ENCODE measurements at places on chromosomes 12 and 14. TPM values are rescaled to one million over a fixed set of nuclear protein-coding genes. Genes with fewer than 3 reads are reported as not detected.

GRCh38 chr12:29286081-29286790 lies 94.7 kb downstream of the ERGIC2 start:
- no peak for DNase-seq

DNA sequence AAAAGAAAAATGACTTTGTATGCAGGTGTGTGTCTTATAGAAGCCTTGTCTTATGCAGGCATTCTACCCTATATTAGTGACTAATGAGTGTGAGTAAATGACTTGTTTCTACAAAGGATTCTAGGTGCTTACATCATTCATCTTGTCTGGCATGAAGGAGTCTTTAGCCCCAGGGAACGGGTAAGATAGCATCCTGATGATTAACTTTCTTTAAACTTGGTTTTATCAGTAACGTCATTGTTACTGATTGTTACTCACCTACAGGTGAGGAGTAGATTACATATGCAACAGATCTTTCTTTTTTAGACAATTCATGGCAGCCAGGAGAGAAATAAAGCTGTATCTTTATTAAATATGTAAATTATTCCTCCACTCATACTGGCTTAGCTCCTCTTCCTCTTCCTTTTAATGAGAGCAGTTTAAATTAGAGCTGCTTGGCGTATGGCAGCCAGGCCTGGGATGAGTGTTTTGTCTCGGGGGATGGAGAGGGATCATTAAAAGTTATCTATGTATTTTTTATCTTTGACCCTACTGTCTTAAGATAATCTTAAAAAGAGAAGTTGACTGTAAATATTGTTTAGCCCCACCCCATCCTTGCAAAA lies 57.2 kb upstream of the ATP2A2 start:
- DNase-seq = no peak

DNA sequence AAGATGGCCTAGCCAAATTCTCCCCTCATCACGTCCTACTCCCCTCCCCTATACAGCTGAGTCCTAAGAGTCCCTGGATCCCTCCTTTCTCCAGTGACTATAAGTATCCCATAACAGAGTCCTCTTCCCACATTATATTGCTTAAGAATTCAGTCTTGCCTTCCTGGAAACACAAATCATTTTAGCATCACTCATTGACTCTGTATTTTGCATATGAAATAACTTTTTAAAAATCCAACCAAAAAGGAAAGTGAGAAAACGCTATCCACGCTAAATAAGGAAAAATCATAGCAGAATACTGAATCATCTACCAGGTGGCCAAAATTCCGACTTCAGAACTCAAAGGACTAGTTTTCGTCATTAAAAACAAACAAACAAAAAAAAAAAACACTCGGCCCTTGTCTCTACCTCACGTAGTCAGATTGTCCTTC lies 130.2 kb downstream of the GCH1 start:
- DNase-seq = no peak

- DNase-seq = no peak
These were observed 236.0 kb upstream of the SYT1 start for GRCh38 chr12:78628491-78629100.

The OR11H12 gene
- polyA plus RNA-seq = not detected

The SLC22A17 gene
- polyA plus RNA-seq = 27.0 TPM

DNA sequence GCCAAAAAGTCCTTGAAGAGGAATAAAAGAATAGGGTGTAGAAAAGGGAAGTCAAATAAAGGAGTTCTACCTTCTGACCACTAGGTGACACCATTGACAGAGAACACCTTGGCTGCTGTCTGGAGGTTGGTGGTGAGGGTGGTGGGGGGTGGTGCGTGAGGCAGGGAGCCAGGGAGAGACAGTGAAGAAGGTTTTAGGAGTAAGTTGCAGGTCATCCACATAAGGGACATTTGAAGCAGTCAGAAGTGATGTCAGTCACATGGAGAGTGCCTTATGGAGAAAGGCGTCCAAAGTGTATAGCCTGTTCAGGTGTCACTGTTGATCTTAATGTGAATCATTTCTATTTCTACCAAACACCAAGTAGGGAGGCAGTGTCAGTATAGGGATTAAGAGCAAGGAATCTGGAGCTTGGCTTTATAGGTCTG lies 279.3 kb upstream of the DDHD1 start:
- DNase-seq = peak; percentile 32

DNA sequence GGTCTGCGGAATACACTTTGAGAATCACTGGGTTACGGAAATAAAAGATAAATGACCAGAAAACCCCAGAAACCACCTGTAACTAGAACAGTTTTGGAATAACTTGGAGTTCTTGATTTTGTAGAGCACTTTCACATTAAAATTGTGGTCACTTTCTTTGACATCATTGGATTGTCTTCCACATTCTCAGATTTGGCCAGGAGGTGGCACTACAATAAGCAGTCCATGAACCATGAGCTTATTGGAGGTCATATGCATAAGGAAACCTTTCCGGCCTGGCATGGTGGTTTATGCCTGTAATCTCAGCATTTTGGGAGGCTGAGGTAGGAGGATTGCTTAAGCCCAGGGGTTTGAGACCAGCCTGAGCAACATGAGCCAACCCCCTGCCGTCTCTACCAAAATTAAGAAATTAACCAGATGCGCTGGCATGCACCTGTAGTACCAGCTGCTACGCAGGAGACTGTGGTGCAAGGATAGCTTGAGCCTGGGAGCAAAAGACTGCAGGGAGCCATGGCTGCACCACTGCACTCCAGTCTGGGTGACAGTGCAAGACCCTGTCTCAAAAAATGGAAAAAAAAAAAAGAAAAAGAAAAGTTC lies 107.7 kb upstream of the CAND1 start:
- no peak for DNase-seq

DNA sequence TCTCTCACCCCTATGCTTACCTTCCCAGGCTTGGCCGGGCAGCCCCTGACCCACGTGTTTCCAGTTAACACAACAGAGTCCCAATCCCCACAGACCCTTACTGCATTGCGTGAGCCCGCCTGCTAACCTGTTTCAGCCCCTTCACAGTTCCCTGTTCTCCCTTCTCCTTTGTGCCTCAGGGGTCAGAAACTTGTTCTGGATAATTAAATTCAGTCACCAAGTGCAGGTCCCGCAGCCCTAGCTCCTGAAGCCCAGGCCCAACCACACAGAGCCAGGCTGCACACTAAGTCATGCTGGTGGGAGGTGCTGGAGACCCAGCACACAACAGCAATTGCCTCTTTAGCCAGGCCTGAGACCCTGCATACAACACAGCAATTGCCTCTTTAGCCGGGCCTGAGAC lies 9.6 kb downstream of the ISM2 start:
- no peak for DNase-seq

- no peak for DNase-seq
These were observed 13.3 kb downstream of the DICER1 start for GRCh38 chr14:95143808-95144620.

DNA sequence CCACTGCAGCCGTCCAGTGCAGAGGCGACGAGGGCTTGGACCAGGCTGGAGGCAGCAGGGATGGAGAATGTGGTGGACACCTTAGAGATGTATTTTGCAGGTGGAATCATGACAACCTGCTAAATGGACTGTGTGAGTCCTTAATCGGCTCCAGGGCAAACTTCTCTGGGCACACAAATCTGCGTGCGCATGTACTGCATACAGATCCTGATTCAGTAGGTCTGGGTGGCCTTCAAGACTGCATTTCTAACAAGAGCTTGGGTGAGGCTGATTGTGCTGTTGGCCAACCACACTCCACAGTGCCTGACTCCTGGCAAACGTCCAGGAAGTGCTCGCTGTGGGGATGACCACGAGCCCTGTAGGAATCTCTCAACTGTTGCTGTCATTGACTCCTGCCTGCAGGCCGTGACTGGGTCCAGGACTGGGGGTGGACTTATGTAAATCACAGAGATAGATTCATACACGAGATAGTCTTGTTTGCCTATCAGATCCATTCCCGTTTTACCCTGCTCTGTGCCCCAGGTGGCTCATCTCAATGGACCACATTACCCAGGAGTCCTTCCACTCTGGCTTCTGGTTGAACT lies 27.2 kb downstream of the JDP2 start:
- DNase-seq = no peak

The RTN1 gene
- polyA plus RNA-seq = 0.63 TPM

- no peak for DNase-seq
These were observed 614 bp upstream of the MARK3 start for GRCh38 chr14:103384450-103385151.

DNA sequence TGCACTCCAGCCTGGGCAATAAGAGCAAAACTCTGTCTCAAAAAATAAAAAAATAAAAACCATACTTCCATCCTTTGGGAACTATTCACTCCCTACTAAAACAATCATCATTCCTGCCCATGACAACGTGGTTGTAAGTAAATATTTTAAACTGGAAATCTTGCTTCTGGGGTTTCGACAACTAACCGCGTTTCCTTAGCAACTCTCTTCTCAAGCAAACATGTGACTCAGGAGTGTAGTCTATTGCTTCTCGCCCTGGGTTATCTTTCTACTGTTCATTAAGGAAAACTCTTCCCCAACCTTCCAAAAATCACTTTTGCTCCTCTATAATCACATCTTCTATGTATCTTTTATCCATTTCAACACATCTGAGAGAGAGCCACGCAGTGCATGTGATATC lies 21.8 kb downstream of the APPL2 start:
- DNase-seq = no peak

The CEBPE gene
- not detected for polyA plus RNA-seq

- no peak for DNase-seq
These were observed 190.2 kb downstream of the MON2 start for GRCh38 chr12:62656591-62657362.

- no peak for DNase-seq
These were observed 111.5 kb upstream of the PRICKLE1 start for GRCh38 chr12:42701084-42701483.

The GYS2 gene
- polyA plus RNA-seq = not detected

The RGS6 gene
- polyA plus RNA-seq = not detected

DNA sequence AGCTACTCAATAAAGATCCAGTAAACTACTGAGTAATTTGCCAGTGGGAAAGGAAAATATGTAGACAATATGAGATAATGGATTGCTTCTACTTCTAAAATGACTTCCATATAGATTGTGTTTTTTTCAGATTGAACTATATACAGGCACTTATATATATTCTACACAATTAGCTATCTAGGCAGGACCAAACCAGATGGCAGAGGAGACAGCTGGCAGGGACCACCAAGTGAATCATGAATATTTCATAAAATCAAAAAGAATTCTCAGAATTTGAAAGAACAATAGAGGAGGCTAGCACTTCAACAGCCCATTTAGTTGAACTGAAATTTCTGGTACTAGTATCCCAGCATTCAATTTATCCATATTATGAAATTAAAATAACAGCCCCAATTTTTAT lies 338.0 kb upstream of the RPL10L start:
- no peak for DNase-seq

DNA sequence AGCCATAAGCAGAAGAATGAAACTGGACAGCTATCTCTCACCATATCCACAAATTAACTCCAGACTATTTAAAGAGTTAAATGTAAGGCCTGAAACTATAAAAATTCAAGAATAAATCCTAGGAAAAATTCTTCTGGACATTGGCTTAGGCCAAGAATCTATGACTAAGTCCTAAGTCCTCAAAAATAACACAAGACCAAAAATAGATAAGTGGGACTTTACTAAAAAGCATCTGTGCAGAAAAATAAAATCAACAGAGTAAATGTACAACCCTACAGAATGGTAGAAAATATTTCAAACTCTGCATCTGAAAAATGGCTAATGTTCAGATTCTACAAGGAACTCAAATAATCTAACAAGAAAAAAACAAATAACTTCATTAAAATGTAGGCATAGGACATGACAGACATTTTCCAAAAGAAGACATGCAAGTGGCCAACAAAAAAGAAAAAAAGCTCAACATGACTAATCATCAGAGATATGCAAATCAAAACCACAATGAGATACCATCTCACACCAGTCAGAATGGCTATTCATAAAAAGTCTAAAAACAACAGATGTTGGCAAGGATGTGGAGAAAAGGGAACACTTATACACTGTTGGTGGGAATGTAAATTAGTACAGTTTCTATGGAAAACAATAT lies 61.0 kb upstream of the PPFIA2 start:
- DNase-seq = no peak

The MANSC4 gene
- not detected for polyA plus RNA-seq

- no peak for DNase-seq
These were observed 81.0 kb downstream of the PTPRR start for GRCh38 chr12:70839544-70839943.

GRCh38 chr12:12171991-12172511 lies 94.8 kb downstream of the LRP6 start:
- DNase-seq = no peak

DNA sequence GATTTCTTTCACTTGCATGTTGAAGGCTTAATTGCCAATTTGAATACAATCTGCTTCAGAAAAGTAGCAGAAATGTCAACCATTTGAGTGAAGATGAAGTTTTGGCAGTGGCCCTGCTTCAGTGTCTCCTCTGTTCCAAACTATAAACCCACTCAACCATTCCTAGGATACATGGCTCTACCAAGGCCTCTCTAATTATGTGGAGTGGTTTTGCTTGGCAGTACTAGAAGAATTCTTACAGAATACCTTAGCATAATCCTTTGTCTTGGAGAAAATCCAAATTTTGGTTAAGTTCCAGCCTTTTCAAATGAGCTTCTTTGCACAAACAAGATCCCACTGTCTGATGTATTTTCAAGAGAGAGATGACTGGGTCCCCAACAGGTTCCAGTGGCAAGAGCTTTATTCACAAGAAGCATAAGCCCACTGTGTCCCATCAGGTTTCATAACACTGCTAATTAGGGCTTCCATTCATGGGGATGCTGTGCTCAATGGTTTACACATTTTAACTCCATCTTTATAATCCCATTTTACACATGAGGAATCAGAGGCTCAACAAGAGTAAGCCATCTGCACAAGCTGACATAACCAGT lies 234.5 kb downstream of the IPO8 start:
- DNase-seq = no peak

DNA sequence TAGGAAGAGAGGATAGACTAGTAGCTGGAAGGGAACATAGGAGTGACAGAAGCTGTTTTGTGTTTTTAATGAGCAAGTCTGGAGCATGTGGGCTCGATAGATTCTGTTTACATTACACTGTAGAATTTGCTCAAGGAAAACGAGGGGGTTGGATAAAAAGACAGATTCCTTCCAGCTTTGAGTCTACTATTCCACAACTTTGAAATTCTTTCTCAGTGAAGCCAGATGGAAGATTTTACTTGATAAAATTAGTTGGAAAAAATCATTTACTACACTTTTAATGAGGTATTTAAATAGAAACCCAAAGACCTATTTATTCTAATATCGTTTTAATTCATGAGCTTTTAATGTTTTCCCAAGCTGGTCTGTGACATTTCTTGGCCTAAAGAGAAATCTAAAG lies 19.5 kb upstream of the EPS8 start:
- peak; percentile 55 for DNase-seq

The SLC17A8 gene
- polyA plus RNA-seq = not detected

DNA sequence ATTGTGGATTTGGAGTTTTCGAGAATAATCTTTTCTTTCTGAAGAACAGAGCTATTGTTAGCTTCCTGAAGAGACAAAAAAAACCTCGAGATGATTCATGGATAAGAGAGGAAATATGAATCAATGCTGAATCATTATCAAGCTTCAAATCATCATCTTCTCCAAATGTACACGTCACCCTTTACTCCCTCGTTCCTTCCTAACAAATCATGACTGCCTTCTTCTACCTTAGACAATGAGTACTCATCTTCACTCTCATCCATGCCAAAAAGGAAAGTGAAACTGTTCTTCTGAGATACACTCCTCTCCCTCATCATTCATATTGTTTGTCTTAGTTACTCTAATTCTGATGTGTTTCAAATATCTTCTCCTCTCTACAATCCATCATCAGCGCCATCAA lies 1115.8 kb upstream of the ATXN7L3B start:
- DNase-seq = no peak

The GSG1 gene
- 1.6 TPM for polyA plus RNA-seq

- DNase-seq = no peak
These were observed 251.4 kb upstream of the CLEC14A start for GRCh38 chr14:38507299-38507698.

The TAS2R14 gene
- 2.1 TPM for polyA plus RNA-seq

GRCh38 chr14:58107947-58108552 lies 44.0 kb downstream of the ARMH4 start:
- DNase-seq = peak; percentile 46
